ENCODE measurements at places on chromosomes 1 and 21.

DNA sequence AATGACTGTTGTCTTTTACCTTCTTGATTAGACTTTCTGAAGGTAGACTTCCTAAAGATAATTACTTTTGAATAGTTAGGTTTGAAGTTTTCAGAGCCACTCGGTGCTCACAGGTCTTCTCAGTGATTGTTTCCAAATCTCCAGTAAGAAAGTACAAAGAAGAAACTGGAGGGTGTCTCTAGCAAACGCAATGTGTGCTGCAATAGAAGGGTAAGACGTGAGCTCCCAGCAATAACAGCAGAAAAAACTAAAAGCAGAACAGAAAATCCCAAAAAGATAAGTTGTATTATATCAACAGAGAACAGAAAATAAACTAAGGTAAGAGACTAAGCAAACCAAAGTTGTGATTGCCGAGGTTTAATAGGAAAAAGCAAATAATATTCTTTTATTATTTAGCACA, 1.8 kb downstream of the CTTNBP2NL start:
- DNase-seq, result no peak

GRCh38 chr1:31798433-31799195, 17.2 kb downstream of the SPOCD1 start:
- peak; percentile 69 for DNase-seq

DNA sequence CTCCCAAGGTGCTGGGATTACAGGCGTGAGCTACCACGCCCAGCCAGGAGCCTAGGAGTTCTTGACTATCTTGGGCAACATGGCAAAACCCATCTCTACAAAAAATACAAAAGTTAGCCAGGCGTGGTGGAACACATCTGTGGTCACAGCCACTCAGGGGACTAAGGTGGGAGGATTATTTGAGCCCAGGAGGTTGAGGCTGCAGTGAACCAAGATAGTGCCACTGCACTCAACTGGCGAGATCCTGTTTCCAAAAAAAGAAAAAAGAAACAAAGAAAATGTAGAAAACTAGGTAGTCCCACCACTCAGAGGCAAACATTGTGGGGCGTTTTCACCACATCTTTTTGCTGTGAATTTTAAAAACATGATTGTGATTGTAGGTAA, 141.3 kb downstream of the ZZZ3 start:
- no peak for DNase-seq

- DNase-seq, result no peak
Measured at GRCh38 chr1:6345009-6345408, 48.6 kb downstream of the ACOT7 start.

DNA sequence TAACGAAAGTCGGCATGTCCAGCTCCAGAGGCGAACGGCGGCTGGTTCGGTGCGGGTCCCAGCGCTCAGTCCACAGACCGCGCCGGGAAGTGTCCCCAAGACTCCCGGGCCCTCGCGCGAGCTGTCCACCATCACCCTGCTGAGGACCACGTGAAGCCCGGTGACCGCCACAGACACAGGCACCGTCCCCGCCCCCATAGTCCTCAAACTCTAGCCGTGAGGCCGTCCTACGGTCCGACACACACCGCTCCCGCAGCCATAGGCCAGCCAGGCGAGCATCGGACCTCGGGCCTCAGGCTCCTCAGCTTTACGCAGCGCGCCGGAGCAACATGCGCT, 535 bp downstream of the SETD4 start:
- peak; percentile 7 for DNase-seq

GRCh38 chr1:46333300-46334029, 7.1 kb upstream of the NSUN4 start:
- DNase-seq, result peak; percentile 42

DNA sequence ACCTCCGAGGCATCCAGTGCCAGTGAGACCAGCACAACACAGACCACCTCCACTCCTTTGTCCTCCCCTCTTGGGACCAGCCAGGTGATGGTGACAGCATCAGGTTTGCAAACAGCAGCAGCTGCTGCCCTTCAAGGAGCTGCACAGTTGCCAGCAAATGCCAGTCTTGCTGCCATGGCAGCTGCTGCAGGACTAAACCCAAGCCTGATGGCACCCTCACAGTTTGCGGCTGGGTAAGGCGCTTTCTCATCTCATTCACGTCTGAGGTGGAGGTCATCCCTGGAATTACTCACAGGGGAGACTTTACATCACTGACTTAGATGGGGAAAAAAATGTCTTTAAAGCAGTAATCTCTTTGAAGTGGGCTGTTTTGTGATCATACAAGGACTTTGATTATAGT, 106.3 kb downstream of the CD247 start:
- DNase-seq, result no peak

- DNase-seq, result no peak
Measured at GRCh38 chr1:52444463-52444862, 40.1 kb downstream of the PRPF38A start.

DNA sequence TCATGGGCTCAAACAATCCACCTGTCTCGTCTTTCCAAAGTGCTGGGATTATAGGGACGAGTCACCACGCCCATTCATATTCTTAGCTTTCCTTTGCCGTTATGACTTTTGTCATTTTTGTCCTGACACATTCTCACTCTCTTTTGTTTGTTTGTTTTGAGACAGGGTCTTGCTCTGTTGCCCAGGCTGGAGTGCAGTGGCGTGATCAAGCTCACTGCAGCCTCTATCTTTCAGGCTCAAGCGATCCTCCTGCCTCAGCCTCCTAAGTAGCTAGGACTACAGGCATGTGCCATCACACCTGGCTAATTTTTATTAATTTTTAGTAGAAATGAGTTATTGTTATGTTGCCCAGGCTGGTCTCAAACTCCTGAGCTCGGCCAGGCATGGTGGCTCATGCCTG, 11.8 kb upstream of the MED18 start:
- no peak for DNase-seq

- DNase-seq, result no peak
Measured at GRCh38 chr1:216461466-216461865, 38.2 kb upstream of the USH2A start.

DNA sequence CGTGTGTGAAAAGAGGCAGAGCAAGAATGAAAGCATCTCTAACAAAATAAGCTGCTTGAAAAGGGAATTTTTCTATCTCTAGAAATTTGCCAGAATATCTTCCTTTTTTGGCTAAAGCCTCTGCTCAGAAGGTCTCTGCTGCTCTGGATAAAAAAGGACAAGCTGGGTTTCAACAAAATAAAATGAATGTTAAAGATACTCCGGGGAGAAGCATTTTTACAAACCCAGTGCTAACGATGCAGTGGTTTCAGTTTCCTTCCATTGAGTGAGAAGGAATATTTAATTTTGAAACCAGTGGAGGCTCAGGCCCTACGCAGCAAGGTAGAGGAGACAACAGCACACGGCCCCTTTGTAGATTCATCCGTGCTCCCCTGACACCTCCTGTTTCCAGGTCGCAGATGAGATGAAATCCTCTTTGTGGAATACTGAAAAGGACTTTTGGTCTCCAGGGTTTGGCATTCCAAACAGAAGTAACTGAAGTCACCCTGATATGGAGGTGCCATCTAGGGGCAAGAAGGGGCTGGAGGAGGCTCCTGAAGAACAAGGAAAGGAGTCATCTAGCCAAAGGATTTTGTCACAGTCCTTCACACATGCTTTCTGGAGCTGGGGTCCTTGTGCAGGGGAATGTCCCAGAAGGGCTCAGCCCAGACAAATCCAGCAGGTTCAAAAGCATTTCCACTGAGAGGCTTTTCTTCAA, 65.7 kb upstream of the SYT6 start:
- DNase-seq, result peak; percentile 31

DNA sequence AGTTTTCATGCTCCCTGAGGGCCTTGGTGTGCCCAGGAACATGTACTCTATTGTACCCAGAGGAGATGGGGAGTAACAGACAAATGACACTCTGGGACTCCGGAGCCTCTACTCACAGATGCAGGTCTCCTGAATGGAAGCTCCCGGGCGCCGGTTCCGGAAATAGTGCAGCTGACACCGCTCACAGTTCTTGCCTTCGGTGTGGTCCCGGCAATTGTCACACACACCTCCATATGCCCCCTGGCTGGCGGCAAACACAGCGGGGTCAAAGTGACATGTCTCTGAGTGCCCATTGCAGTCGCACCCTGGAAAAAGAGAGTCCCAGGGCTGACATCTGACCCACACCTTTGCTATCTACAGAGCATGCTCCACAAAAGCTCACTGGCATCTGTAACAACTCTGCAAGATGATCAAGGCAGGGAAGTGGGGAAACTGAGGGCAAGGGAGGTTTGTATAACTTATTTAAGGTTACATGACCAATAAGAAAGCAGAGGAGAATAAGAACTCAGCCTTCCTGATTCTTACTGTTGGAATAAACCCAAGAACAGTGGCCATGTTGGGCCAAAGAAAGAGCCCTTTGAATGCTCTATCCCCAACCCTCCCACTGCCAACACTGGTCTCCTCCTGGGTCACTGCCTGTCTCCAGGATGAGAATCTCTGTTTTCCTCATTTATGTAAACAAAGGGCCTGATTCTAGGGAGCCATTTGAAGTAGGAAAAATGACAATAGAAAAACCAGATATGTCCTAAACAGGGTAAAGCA, 22.4 kb downstream of the LAMB3 start:
- no peak for DNase-seq

DNA sequence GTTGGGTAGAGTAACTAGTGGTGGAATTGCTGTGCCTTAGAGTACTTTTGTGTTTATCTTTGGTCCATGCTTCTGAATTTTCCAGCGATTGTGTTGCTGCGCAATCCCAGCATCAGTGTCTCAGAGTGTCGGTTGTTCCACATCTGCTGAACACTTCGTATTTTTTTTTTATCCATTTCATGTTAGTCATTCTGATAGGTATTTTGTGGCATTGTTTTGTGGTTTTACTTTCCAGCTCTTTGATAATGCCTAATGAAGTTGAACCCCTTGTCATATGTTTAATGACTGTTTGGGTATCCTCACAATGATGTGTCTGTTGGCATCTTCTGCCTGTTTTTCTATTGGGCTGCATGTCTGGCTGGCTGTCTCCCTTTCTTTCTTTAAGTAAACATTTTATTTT, 13.6 kb downstream of the TUFT1 start:
- peak; percentile 54 for DNase-seq

DNA sequence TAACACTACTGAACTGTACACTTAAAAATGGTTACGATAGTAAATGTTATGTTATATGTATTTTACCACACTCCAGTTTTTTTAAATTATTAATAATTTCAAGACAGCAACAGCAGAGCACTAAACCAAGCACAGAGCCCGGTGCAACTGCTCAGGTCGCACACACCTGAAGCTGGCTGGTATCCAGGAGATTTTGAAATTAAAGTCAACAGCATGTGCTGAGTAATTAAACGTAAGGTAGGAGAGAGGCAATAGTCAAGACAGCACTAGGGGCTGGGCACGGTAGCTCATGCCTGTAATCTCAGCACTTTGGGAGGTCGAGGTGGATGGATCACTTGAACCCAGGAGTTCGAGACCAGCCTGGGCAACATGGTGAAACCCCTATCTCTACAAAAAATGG, 35.1 kb upstream of the SLC30A10 start:
- DNase-seq, result no peak

- no peak for DNase-seq
Measured at GRCh38 chr1:183273300-183273699, 87.2 kb downstream of the LAMC2 start.

GRCh38 chr1:94154989-94155388, 34.0 kb upstream of the ABCA4 start:
- DNase-seq, result no peak

DNA sequence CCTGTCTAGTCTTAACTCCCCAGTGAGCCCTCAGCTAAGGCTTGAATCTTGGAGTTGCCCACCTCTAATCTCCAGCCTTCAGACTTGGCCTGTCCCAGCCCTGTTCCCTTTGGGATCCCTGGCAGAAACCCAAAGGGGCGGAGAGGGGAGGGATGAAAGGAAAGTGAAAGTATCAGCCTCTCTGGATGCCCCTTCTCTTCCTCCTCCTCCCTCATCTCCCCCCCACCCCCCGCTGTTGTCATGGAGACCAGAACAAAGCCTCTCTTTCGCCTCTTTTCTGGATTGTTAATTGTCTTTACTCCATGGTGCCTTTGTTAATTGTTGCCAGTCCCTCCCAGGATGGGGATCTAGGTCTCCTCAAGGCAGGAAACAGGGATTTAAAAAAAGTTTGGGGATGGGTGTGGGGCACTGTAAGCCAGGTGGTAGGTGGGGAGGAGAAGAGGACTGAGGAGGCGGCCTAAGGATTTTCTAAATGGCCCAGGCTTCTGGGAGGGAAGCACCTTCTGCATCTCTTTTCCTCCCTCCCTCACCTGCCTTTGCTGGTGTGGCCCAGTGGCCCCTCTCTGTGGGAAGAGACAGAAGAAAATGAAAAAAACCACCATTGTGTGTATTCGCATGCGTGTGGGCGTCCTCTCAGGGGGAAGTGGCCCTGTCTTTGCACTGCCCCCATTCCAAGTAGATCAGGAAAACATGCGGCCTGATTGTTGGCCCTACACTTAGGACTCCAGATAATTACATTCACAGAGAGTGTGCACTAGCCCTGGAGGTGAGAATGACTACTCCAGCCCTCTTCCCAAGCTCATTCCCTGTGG, 7.5 kb upstream of the SOX13 start:
- DNase-seq, result peak; percentile 57

DNA sequence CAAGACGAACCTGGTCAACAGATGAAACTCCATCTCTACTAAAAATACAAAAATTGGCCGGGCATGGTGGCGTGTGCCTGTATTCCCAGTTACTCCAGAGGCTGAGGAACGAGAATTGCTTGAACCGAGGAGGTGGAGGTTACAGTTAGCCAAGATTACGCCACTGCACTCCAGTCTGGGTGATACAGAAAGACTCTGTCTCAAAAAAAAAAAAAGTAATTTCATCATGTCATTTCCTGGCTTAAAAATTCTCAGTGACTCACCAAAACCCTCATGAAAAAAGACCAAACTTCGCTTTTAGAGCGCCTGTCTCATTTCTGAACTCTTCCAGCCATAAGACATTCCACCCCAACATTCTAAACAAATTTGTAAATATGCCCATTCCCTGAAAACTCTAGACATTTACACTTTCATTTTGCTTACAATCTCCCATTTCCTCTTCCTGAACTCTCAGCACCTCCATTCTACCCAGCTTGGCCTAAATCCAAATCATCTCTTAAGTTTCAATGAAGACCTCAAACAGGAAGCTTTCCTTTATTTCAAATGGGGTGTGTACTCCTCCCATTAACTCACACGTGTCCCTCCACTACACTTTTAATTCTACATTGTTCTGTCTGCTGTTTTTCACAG, 50.5 kb upstream of the PRRC2C start:
- peak; percentile 27 for DNase-seq

- DNase-seq, result no peak
Measured at GRCh38 chr21:36691555-36692041, 7.3 kb upstream of the SIM2 start.

DNA sequence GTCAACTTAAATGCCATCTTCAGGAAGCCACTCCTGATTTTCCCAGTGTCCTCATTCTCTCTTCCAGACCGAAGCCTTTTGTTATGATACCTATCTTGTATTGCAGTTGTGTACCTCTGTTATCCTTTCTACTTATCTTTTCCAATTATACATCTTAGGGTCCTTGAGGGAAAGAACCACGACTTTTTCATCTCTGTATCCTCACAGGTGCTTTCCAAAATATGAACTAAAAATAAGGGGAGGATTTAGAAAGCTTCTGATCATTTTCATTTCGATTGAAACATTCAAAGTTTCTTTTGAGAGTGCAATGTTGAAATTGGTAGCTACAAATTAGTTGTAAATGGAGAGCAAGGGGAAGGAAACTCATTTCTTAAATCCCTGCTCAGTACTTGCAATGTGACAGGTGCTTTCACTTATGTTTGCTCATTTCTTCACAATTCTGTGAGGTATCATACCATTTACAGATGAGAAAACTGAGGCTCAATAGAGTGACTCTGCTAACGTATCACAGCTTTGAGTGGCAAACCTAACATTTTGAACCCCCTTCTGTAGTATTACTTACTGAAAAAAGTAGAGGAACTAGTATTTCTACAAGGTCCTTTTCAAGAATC, 24.2 kb downstream of the SLC19A2 start:
- DNase-seq, result no peak

Measured in urothelium cell line (cell line).